ENCODE measurements at places on chromosomes 1 and 21. TPM values are rescaled to one million over a fixed set of nuclear protein-coding genes. Genes with fewer than 3 reads are reported as not detected.

HRNR gene
- total RNA-seq: not detected

USH2A gene
- 0.58 TPM for total RNA-seq

IKBKE gene
- total RNA-seq: 7.5 TPM

PRXL2B gene
- 668 TPM for total RNA-seq

SLAMF9 gene
- total RNA-seq: not detected

TRIM58 gene
- not detected for total RNA-seq

OLFML2B gene
- total RNA-seq: not detected

LHX8 gene
- total RNA-seq: not detected

CFAP107 gene
- not detected for total RNA-seq

ALPL gene
- 3.5 TPM for total RNA-seq

IL10 gene
- 0.45 TPM for total RNA-seq

UBE2U gene
- not detected for total RNA-seq

PLEKHO1 gene
- total RNA-seq: 254 TPM

SASS6 gene
- 2.3 TPM for total RNA-seq

S100A8 gene
- total RNA-seq: 46.4 TPM

LMX1A gene
- total RNA-seq: not detected

C8A gene
- not detected for total RNA-seq

NUDT4B gene
- not detected for total RNA-seq

ALG14 gene
- total RNA-seq: 3.5 TPM

LIPI gene
- not detected for total RNA-seq

CFAP141 gene
- not detected for total RNA-seq

MYOG gene
- not detected for total RNA-seq

ZNF593OS gene
- total RNA-seq: not detected

SLFNL1 gene
- 3.1 TPM for total RNA-seq

SPATA1 gene
- total RNA-seq: not detected

ZBTB8OS gene
- total RNA-seq: 20.4 TPM

PIK3R3 gene
- 15.2 TPM for total RNA-seq

PSMB2 gene
- 29.0 TPM for total RNA-seq

AKR7A3 gene
- total RNA-seq: 82.8 TPM

MRPL55 gene
- 77.4 TPM for total RNA-seq

SDC3 gene
- 47.2 TPM for total RNA-seq

NOS1AP gene
- 3.7 TPM for total RNA-seq

CD52 gene
- total RNA-seq: not detected

CFHR4 gene
- not detected for total RNA-seq

ELF3 gene
- 190 TPM for total RNA-seq

KRTAP10-6 gene
- total RNA-seq: not detected

UMODL1 gene
- not detected for total RNA-seq

NBL1 gene
- 63.6 TPM for total RNA-seq

BROX gene
- 43.7 TPM for total RNA-seq

FAF1 gene
- 144 TPM for total RNA-seq

RSPO1 gene
- 5.1 TPM for total RNA-seq

GJB4 gene
- 0.18 TPM for total RNA-seq

FAM72D gene
- not detected for total RNA-seq

CYP2J2 gene
- total RNA-seq: 1.0 TPM

ZNF695 gene
- not detected for total RNA-seq

OR10Z1 gene
- not detected for total RNA-seq

LYPD8 gene
- total RNA-seq: not detected

PCAT6 gene
- total RNA-seq: not detected

PPIAL4G gene
- not detected for total RNA-seq

ASTN1 gene
- 0.72 TPM for total RNA-seq

PLPP3 gene
- 28.7 TPM for total RNA-seq

TRPM2 gene
- total RNA-seq: 2.0 TPM

NLRP3 gene
- 2.0 TPM for total RNA-seq

PGLYRP3 gene
- total RNA-seq: not detected

WNT2B gene
- 19.5 TPM for total RNA-seq

Measured in stomach (tissue), 19 donors.